ENCODE measurements at places on chromosomes 4 and X.

- DNase-seq: no peak
These were observed 22.9 kb upstream of the NOCT start for GRCh38 chr4:138992676-138993075.

DNA sequence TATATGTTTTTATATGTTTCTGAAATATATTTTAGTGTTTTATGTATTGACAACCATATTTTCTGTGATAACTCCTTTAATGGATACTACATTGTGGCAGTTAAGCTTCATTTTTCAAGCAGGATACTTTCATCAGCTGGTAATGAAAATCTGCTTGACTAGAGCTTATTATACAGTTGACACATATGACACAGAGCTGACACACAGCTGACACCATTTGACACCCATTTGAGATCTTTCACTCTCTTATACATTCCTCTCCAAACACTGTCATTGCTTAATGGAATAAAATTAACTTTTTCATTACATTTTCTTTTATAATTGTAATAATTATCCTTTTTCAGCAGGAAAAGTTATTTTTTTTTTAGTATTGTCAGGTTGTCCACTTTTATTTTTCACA is 561.1 kb upstream of the NDST4 start:
- DNase-seq: no peak

- peak; percentile 14 for DNase-seq
These were observed 5.7 kb downstream of the IL2 start for GRCh38 chr4:122450847-122451246.

DNA sequence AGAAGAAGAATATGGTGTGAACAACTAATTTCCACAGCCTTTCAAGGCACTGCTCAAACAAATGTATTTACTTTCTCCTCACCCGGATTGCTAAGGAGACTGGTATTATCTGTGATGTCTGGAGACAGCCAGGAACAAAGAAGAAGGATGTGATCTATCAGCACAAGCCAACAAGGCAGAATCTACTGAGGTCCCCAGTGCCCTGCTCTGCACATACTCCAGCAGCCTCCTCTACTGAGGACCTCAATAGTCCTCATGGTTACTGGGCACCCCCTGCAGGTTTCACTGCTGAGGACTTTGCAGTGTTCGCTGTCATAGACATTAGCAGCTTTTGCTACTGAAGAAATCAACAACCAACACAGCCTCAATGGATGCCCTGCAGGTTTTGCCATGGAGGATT is 930.1 kb downstream of the ADGRL3 start:
- no peak for DNase-seq

All from activated T-cell treated with anti-CD3 and anti-CD28 coated beads for 4 hours (primary cell).